ENCODE measurements at places on chromosomes 7 and 10.

DNA sequence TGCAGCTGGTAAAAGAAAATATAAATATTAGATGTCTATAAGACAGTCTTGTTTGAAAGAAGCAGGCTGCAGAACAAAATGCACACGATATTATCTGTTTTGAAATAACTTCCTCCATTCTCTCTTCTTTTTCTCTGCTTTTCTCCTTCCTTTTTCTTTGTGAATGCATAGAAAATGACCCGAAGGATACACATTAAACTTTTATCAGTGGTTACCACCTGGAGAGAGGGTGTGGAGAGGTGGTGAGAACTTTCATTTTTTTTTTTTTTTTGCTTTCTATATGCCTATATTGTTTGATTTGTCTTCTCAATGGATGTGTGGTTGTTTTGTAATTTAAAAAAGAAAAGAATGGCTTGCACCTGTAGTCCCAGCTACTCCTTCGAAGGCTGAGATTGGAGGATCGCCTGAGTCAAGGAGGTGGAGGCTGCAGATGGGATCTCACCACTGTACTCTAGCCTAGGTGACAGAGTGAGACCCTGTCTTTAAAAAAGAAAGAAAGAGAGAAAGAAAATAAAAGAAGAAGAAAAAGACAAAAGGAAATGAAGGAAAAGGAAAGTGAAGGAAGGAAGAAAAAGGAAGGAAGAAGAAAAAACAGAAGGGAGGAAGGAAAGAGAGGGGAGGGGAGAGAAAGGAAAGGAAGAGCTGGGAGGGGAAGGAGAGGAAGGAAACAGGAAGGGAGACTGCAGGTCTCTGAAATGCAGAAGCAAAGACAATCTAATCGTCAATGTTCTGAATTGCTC is 64.4 kb downstream of the SAMD9 start:
- no peak for DNase-seq

DNA sequence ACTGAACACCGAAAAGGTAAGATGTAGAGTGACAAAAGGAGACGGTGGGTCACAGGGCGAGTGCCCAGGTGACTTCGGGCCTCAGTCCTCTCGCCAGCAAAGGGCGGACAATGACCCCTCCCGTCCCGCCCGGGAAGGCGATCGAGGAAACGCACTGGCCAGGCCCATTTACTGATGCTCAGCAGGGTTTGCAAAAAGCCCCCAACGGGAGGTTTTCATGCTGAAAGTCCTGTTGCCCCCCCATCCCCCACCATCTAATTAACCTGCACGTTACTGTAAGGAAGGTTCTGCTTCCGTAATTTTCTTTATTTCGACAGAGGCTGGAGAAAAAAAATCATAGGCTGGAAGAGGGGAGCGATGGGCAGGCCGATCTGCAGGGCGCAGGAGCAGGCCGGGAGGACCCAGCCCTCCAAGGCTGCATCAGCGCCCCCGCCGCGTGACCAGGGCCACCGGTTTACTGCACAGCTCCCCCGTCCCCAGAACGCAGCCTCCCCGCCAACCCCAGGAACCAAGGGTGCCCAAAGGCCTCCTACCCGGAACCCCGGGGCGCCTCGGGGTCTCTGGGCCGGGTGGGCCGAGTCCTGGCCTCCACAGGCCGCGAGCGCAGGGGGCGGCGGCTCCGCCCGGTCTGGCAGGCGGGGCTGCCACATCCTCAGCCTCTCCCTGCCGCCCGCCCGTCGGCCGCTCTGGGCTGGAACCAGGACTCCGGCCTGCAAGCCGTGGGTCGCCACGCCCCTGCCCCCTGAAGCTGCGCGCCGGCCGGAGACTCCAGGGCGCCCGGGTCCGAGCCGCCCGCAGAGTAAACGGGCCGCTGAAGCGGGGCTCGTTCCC is 613 bp downstream of the OAT start:
- no peak for DNase-seq

GRCh38 chr7:151000897-151001495 is 10.2 kb downstream of the NOS3 start:
- DNase-seq = no peak

GRCh38 chr10:114611617-114612016 is 46.5 kb downstream of the ABLIM1 start:
- DNase-seq = no peak

DNA sequence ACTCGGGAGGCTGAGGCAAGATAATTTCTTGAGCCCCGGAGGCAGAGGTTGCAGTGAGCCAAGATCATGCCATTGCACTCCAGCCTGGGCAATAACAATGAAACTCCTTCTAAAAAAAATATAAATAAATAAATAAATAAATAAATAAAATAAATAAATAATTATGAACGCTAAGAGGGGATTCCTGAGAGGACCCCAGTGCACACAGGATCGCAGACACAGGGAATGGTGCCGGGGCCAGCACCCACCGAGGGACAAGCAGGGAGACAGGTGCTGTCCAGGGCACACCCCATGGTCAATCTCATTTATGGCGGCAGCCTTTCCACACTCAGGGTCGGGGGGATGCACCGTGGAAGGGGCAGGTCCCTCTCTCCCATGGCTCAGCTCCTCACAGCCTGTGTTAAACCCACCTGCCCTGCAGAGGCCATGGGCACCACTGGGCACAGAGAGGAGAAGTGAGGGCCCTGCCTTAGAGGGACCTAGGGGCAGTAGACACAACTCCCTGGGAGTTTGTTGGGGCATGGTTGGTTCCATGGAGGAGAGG is 2.2 kb upstream of the RAMP3 start:
- DNase-seq = no peak
